ENCODE measurements at places on chromosomes 16 and 17. TPM values are rescaled to one million over a fixed set of nuclear protein-coding genes. Genes with fewer than 3 reads are reported as not detected.

The MLKL gene
- 26.5 TPM for total RNA-seq

The STAT5B gene
- 53.1 TPM for total RNA-seq

DNA sequence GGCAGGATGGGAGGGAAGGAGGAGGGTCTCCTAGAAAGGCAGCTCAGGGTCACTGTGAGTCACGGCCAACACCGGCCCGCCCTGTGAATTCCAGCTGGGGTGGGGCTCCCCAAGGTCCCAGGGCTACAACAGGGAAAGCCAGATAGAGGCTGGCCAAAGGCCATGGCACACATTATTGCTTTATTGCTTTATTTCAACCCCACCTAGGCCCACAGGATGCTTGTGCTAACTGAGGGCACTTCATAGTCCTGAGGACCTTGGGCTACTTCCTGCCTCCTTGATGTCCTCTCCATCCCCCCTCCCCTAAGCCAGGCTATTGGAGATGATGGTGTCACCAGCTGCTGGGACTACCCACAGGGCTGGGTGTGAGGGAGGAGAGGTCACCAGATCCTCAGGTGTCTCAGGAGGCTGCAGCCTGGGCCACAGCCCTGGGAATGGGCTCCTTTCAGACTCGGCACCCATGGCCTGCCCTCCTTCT, 26.1 kb downstream of the LRRC75A start:
- no peak overlapping the region for H3K4me3 ChIP-seq
- H3K27me3 ChIP-seq = no peaks in the 10 kb centered on the region
- DNase-seq = no peak
- peaks cover 25% of the 10 kb centered on the region for H3K4me1 ChIP-seq
- H3K27ac ChIP-seq = no peak overlapping the region

The SYNGR3 gene
- total RNA-seq = 0.81 TPM

DNA sequence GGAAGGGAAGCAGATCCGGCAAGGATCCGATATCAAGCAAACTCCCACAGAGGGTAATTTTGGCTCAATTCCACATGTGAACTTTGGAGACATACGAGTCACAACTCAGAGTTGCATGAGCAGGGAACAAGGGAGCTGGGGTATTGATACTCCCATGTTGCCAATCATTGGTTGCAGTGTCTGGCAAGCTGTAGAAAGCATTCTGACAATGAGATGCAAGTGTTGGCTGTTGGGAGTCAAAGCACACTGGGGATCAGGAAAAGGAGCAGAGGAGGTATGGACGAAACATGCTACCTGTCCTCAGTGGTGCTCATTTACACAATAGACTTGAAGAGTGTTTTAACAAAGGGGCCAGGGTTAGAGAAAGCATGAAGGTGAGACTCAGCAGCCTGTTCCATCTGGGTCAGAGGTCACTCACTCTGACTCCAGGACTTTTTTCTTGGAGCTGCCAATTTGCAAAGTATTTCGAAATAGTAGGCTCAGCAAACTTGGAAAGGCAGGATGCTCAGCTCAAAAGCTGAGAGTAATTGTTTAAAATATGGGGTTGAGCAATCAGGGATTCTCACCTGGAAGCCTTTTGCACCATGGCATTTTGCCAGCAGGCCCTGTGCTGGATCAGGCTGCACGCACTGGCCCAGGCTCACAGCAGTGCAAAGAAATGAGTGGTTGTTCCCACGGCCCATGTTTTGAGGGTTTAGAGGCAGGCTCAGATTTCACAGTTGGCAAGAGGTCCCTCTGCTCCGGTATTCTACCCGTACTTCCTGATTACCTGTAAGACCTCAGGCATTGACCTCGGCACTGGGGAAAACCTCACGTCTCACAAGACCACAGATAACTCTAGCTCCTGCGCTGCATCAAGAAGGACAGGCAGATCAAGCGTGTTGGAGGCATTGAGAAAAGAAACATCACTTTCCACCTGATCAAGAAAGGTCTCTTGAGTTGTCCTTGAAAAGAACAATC, 17.6 kb upstream of the NKD1 start:
- H3K36me3 ChIP-seq = no peaks in the 10 kb centered on the region
- no peaks in the 10 kb centered on the region for H3K27me3 ChIP-seq
- no peaks in the 10 kb centered on the region for H3K4me1 ChIP-seq
- no peak overlapping the region for H3K27ac ChIP-seq
- no peak for DNase-seq

- DNase-seq = no peak
- no peaks in the 10 kb centered on the region for H3K27me3 ChIP-seq
These were observed 364.9 kb upstream of the PMFBP1 start for GRCh38 chr16:72536723-72537435.

DNA sequence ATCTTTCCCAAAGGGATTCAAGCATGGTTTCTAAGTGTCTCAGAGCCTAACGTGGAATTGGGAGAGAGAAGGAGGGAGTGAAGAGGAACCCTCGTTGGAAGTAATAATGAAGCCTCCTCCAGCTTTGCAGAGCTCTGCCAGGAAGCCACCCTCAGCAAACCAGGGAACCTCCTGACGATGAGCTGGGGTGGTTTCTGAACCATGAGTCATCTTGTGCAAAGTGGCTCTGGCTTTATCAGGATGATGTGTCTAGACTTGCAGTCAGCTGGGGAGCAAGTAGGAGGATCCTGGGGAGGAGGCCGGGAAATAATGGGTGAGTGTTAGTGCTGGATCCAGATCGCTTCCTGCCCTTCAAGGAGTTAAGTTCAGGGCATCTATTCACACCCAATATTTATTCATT, 191.7 kb upstream of the RBFOX1 start:
- no peak overlapping the region for H3K4me3 ChIP-seq
- H3K36me3 ChIP-seq = no peaks in the 10 kb centered on the region
- no peaks in the 10 kb centered on the region for H3K27me3 ChIP-seq
- DNase-seq = no peak
- no peak overlapping the region for H3K27ac ChIP-seq
- H3K4me1 ChIP-seq = no peaks in the 10 kb centered on the region

The TVP23A gene
- not detected for total RNA-seq

- no peaks in the 10 kb centered on the region for H3K36me3 ChIP-seq
- DNase-seq = no peak
- no peak overlapping the region for H3K4me3 ChIP-seq
- no peak overlapping the region for H3K27ac ChIP-seq
- peaks cover 22% of the 10 kb centered on the region for H3K4me1 ChIP-seq
These were observed 2.7 kb downstream of the FBXO31 start for GRCh38 chr16:87380881-87381280.

- H3K4me3 ChIP-seq = no peak overlapping the region
- no peaks in the 10 kb centered on the region for H3K4me1 ChIP-seq
- H3K36me3 ChIP-seq = no peaks in the 10 kb centered on the region
- no peaks in the 10 kb centered on the region for H3K27me3 ChIP-seq
- no peak overlapping the region for H3K27ac ChIP-seq
These were observed 301.7 kb upstream of the IRX5 start for GRCh38 chr16:54628796-54629625.

GRCh38 chr17:39144416-39144840, 7.0 kb downstream of the PLXDC1 start:
- no peaks in the 10 kb centered on the region for H3K4me1 ChIP-seq
- no peak overlapping the region for H3K4me3 ChIP-seq
- no peaks in the 10 kb centered on the region for H3K27me3 ChIP-seq
- no peak for DNase-seq

- no peak overlapping the region for H3K4me3 ChIP-seq
- H3K27ac ChIP-seq = no peak overlapping the region
- no peaks in the 10 kb centered on the region for H3K27me3 ChIP-seq
- DNase-seq = peak; percentile 48
- H3K36me3 ChIP-seq = no peaks in the 10 kb centered on the region
- peaks cover 5% of the 10 kb centered on the region for H3K4me1 ChIP-seq
These were observed 13.9 kb upstream of the KIFC3 start for GRCh38 chr16:57815987-57816745.

DNA sequence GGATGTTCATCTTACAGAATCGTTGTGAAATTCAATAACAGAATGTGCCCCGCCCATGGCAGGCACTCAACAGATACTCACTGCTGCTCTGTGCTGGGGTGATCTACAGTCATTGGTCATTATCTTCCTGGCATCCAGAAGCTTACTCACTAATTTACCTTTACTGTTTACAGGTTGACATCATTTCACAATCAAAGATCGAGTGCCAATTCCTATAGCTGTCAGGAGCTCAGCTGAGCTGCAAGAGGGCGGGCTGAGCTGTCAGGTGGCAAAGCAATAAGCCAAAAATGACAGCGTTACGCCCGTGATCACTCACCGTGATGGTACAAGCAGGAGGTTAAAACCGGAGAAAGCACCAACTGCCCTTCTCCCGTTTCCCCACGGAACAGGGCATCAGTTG, 51.2 kb downstream of the LITAF start:
- peaks cover 3% of the 10 kb centered on the region for H3K4me1 ChIP-seq
- H3K36me3 ChIP-seq = no peaks in the 10 kb centered on the region
- no peak overlapping the region for H3K4me3 ChIP-seq
- no peak for DNase-seq
- H3K27ac ChIP-seq = no peak overlapping the region

- DNase-seq = no peak
- no peak overlapping the region for H3K4me3 ChIP-seq
- H3K36me3 ChIP-seq = no peaks in the 10 kb centered on the region
- no peak overlapping the region for H3K27ac ChIP-seq
- H3K4me1 ChIP-seq = no peaks in the 10 kb centered on the region
These were observed 573.7 kb upstream of the KIF2B start for GRCh38 chr17:53249036-53249435.

The FAM20A gene
- not detected for total RNA-seq

DNA sequence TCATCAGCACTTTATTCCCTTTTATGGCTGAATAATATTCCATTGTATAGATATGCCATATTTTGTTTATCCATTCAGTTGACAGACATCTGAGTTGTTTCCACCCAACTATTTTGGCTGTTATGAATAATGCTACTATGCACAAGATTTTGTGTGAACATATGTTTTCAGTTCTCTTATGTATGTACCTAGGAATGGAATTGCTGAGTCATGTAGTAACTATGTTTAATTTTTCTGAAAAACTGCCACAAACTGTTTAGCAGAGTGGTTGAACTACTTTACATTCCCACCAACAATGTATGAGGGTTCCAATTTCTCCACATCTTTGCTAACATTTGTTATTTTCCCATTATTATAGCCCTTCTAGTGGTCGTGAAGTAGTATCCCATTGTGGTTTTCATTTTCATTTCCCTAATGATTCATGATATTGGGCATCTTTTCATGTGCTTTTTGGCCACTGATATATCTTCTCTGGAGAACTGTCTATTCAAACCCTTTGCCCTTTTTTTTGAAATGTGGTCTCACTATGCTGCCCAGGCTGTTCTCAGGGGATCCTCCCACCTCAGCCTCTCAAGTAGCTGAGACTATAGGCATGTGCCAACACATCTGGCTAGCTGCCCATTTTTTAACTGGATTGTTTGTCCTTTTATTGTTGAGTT, 26.3 kb downstream of the SMURF2 start:
- no peaks in the 10 kb centered on the region for H3K27me3 ChIP-seq
- no peak overlapping the region for H3K4me3 ChIP-seq
- peaks cover 7% of the 10 kb centered on the region for H3K36me3 ChIP-seq
- DNase-seq = peak; percentile 64
- peak overlapping the region; percentile 61 for H3K27ac ChIP-seq

GRCh38 chr17:29031488-29031887, 11.5 kb upstream of the PIPOX start:
- no peak overlapping the region for H3K4me3 ChIP-seq
- H3K4me1 ChIP-seq = no peaks in the 10 kb centered on the region
- no peak overlapping the region for H3K27ac ChIP-seq
- DNase-seq = no peak
- peaks cover 40% of the 10 kb centered on the region for H3K27me3 ChIP-seq

The NPW gene
- total RNA-seq = 3.9 TPM

The WSCD1 gene
- 45.7 TPM for total RNA-seq

DNA sequence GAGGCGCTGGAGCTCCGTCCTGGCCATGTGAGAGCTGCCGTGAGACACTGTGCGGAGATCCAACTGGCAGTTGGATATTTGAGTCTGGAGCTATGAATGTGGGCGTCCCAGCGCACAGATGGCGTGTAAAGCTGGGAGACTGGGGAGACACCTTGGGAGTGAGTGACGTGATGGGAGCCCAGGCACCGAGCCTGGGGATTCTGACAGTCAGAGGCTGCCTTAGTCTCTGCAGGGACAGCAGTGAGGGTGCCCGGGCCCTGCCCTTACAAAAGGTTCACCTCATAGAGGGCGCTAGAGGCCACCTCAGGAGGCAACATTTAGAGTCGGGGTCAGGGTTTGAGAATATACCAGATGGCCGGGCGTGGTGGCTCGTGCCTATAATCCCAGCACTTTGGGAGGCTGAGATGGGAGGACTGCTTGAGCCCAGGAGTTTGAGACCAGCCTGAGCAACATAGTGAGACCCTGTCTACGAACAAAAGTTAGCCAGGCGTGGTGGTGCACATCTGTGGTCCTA, 194.1 kb upstream of the GSE1 start:
- no peaks in the 10 kb centered on the region for H3K36me3 ChIP-seq
- no peak for DNase-seq
- H3K27ac ChIP-seq = no peak overlapping the region
- no peak overlapping the region for H3K4me3 ChIP-seq

The ITGAD gene
- not detected for total RNA-seq

GRCh38 chr17:60905709-60906108, 228.1 kb downstream of the BCAS3 start:
- DNase-seq = no peak
- H3K27me3 ChIP-seq = no peaks in the 10 kb centered on the region
- H3K36me3 ChIP-seq = no peaks in the 10 kb centered on the region
- H3K4me1 ChIP-seq = no peaks in the 10 kb centered on the region
- H3K27ac ChIP-seq = no peak overlapping the region
- no peak overlapping the region for H3K4me3 ChIP-seq

DNA sequence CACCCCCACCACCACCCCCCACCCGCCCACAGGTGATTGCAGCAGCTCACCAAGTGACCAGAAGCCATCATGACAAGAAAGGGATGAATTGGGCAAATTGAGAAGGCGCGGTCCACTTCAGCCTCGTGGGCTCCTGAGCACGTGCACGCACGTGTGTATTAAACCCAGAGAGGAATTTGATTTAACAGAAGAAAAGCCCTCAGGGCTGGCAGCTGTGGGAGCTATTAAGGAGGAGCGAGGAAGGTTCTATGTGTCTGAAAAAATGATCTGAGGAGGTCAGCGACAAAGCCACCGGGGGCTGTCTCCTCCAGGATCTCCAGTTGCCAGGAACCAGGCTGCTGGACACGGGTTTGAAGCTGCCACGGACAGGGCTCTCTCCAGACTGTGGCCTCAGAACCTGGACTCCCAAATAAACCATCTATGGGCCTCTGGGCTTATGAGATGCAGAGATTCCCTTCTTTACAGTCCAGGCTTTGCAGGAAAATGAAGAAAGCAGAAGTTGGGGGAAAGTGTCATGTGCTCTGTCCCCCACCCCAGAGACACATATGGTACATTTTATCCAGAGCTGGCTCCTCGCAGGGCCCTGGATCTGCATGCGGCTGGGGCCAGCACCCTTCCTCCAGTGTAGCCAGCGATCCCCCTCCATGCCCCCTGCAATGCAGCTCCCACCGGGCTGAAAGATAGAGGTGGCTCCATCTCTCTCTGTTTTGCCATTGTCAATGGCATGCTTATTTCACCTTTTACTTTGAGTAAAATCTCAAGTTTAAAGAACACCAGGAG, 219.7 kb upstream of the RPL38 start:
- no peaks in the 10 kb centered on the region for H3K36me3 ChIP-seq
- no peak overlapping the region for H3K27ac ChIP-seq
- no peaks in the 10 kb centered on the region for H3K27me3 ChIP-seq
- no peak for DNase-seq

The FBXL19 gene
- 38.0 TPM for total RNA-seq

- no peak for DNase-seq
- no peak overlapping the region for H3K4me3 ChIP-seq
- H3K4me1 ChIP-seq = peaks cover 2% of the 10 kb centered on the region
- H3K27ac ChIP-seq = no peak overlapping the region
- H3K36me3 ChIP-seq = peaks cover 2% of the 10 kb centered on the region
These were observed 23.5 kb downstream of the XPO6 start for GRCh38 chr16:28188085-28188916.

- H3K27me3 ChIP-seq = no peaks in the 10 kb centered on the region
- H3K4me3 ChIP-seq = no peak overlapping the region
These were observed 112.9 kb upstream of the HAS3 start for GRCh38 chr16:68992521-68992920.

The XYLT1 gene
- total RNA-seq = 0.78 TPM
